Omental fat pad (tissue), 4 donors: ENCODE measurements at places on chromosomes 16 and 17. TPM values are rescaled to one million over a fixed set of nuclear protein-coding genes. Genes with fewer than 3 reads are reported as not detected.

The SRL gene
- 2.2 TPM for total RNA-seq

The KCNH6 gene
- total RNA-seq = not detected

- DNase-seq = no peak
These were observed 349.8 kb downstream of the UTP18 start for GRCh38 chr17:51610155-51610554.

GRCh38 chr17:36808180-36808661, 129.1 kb upstream of the LHX1 start:
- DNase-seq = no peak
